Stimulated activated CD4-positive, alpha-beta T cell treated with anti-CD3 and anti-CD28 coated beads, Interleukin-2, amount 100 ng/mL, for 48 hours (primary cell): ENCODE measurements at places on chromosomes 12 and 14.

- no peak for DNase-seq
These were observed 166.5 kb downstream of the MSRB3 start for GRCh38 chr12:65444996-65445395.

DNA sequence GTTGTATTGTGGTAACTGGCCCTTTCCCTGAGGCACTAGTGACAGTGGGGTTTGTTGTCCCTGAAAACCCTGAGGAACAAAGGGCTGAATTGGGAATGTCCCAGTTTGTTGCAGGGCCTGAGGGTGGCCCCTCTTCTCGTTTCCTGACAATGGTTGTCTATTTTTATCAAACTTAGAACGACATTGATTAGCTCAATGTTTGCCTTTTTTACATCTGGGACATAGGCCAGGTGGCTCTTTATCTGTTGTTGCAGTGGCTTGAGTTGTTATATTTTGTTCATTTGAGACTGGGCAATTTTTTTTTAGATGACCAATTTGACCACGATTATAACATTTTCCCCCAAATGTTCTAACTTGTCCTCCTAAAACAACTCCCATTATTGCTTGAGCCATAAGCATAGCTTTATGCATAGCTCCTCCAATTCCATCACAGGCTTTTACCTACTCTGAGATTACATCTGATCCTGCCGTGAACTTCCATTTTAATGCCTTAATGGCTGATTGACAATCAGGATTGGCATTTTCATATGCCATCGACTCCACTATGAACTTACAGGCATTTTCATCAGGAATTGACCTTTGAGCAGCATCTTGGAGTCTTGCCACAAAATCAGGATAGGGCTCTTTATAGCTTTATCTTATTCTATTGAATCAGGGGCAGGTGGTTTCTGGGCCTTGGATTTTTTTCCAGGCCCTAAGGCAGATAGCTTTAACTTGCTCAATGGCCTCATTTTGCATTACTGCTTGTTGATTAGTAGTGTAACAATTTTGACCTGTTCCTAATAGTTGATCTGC is 604.3 kb downstream of the ALG10 start:
- DNase-seq: no peak

DNA sequence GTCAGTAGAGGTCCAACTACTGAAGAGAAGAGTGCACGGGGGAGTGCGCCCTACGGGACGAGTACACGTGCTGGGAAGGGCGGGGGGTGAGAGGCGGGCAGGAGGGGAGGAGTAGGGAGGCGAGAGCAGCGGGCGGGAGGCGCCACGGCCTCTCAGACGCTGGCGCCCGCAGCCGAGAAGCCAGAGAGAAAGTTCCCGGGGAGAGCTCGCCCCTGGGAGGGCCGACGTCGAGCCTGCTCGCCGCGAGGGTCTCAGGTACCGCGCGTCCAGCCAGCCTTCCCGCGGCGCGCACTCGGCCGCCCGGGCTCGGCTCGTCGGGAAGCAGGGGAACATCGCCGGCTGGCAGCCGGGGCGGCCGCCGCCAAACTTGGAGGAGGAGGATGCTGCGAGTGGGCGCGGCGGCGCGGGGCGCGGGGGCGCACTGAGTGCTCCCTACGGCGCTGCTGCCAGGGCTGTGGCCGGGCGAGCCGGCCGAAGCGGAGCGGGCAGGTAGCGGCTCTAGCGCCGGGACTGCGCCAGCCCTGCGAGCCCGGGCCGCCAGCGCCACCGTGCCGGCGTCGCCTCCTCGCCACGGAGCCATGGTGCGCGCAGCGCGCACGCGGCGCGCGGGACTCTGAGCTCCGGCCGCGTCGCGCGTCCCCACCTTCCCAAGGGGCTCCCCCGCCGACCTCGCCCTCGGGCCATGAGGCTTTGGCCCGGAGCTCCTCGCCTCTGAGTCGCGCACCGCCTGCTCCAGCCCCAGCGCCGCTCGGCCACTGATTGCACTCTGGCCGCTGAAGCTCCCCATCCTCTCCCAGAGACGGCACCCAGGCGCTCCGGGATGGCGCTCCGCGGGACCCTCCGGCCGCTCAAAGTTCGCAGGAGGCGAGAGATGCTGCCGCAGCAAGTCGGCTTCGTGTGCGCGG is at the start of gene SLC24A4:
Gene SLC24A4, plus strand, starts transcription at position 155 of the 905 bp plus-strand sequence. Its CDS starts 666 bp downstream, at position 821.
- no peak for DNase-seq

DNA sequence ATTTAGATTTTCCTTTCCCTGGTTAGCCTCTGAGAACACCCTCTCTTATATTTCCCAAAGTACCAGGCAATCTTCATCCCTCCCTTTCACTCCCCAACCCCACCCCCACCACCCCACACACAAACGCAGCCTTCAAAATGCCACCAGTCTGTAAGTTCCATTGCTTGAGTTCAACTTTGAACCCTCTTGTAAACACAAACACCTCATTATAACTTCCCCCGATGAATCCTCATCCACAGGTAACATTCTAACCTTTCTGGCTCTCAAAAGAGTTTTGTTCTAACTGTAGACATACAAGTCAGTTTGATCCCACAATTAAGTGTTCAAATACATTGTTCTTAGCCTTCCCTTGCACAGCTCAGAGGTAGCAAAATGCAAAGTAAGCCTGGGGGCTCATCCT is 199.4 kb upstream of the FOXN3 start:
- no peak for DNase-seq

- no peak for DNase-seq
These were observed 915.3 kb downstream of the FSCB start for GRCh38 chr14:43591776-43592175.

DNA sequence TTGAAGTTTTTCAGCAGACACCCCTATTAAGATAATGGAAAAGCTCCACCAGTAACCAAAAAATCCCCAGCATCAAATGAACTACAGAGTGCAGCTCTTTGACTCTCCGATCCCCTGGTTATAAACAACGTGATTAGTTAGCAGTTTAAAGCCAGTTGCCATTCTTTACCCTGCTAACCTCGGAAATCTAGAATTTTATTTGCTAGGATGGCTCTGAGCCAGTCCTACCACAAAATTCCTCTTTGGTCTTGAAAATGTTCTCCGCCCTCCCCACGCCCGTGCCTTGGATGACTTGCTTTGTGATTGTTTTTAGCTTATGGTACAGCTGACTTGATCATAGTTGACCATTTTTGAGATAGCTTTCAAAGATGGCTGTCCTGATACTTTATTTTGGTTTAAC is 1.2 kb downstream of the KLHDC2 start:
- no peak for DNase-seq

DNA sequence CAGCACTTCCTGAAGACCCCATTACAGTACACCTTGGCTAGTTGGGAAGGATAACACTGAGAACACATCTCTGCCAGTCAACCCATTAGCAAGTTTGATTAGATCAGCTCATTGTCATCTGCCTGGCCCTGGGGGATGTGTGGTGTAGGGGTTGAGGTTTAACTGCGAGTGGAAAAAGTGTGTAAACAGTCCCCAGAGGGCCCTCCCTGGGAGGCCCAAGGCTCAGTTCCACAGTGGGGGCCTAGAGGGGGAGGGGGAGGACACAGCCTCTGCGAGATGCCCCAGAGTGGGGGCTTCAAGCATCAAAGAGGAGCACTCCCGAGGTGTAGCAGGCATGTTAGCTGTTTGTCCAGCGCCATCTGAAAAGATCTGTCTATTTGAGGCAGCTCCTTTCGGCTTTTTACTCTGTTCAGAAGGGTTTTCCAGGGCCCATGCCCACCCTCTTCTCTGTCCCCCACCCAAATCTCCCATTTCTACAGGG is 344 bp downstream of the LPAR5 start:
- DNase-seq: no peak

DNA sequence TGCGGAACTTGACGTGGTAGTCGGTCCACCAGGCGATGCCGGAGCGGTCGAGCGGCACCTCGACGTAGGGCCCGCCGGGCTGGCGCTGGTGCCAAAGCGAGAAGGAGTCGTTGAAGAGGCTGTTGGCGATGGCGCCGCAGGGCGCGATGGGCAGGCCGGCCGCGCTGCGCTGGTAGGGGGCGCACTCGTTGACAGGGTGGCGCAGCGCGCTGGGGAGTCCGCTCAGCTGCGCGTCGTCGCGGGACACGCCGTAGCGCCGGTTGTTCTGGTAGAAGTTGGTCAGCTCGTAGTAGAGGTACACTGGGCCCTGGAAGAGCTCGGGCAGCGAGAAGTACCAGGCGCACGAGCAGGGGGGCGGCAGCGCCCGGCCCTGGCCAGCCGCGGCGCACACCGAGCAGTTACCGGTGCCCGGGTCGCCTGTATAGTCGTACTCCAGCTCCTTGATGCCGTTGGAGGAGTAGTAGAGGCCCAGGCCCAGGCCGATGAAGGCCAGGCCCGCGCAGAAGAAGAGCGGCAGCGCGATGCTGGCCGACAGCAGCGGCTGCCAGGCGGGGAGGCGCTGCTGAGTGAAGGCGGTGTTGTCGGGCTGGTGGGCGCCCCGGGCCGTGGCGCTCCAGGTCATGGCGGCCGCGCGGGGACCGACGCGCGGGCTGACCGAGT is 482 bp downstream of the TMEM30B start:
- peak; percentile 74 for DNase-seq

- no peak for DNase-seq
These were observed 13.3 kb downstream of the KIF26A start for GRCh38 chr14:104151566-104152245.

DNA sequence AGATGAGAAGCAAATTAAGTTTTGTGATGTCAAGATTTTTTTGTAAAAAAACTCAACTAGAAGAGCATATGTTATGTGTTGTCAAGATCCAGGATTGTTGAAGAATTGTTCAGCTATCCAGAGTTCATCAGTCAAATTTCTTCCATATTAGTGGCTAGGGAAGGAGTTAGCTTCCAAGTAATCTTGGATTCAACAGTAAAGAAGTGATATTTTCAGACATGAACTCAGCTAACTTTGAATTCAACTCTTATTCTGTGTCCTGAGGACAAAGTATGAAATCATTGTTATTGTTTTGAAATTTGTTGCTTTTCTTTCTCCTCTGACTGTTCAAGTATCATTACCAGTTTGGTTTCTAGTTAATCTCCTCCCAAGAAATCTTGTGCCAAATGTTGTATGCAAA is 589.3 kb upstream of the NOVA1 start:
- no peak for DNase-seq

DNA sequence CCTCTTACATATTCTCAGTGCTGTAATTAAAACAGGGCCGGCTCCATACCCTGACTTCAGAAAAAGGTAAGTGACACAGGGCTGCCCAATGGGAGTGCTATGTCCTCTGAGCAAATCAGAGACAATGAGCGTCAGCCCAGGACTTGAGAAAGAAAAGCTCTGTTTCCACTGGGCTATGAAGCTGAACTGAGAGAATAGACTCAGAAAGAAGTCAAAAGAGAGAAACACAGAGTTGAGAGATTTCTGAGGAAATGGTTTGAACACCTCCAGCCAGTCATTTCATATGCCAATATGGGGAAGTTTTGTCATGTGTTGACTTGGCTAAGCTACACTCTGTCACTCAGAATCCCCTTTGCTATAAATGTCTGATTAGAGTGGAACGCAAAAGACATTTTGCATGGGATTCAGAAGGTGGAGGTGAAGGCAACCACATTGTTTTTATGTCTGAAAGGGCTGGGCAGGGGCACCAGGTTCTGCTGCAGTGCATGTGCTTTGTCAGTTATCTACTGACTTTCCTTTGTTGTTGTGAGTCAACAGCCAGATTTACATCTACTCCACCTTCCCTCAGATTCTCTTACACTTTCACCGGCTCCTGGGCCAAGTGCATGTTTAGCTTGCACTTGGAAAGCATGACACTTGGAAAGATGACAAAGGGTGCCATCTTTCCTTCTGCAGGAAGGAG is 313.3 kb downstream of the DUSP6 start:
- peak; percentile 42 for DNase-seq

DNA sequence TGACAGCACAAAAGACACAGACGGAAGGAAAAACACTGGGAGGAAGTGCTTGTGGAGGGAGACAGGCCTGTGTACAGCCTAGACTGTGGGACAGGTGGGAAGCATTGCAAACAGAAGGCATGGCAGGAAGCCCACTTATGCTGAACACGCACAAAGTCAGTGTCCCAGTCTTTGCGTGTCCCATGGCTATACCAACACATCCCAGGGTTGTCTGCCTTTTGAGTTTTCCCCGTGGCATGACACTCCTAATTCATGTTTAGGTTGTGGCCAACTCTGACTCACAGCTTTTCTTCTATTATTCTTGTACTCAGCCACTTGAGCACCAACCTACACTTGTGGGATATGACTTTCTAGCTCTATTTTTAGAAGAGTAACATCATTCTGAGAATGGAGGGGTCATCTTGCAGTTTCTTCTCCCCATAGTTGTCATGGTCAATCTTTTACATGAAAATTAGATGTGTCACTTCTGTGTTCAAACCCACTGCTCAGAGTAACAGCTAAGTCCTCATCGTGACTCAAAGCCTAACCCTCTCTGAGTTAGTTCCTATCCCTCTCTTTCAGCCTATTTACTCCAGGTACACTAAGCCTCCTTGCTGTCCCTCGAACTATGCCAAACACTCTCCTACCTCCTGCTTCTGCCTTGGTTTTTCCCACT is 27.5 kb upstream of the JPH4 start:
- DNase-seq: peak; percentile 29

DNA sequence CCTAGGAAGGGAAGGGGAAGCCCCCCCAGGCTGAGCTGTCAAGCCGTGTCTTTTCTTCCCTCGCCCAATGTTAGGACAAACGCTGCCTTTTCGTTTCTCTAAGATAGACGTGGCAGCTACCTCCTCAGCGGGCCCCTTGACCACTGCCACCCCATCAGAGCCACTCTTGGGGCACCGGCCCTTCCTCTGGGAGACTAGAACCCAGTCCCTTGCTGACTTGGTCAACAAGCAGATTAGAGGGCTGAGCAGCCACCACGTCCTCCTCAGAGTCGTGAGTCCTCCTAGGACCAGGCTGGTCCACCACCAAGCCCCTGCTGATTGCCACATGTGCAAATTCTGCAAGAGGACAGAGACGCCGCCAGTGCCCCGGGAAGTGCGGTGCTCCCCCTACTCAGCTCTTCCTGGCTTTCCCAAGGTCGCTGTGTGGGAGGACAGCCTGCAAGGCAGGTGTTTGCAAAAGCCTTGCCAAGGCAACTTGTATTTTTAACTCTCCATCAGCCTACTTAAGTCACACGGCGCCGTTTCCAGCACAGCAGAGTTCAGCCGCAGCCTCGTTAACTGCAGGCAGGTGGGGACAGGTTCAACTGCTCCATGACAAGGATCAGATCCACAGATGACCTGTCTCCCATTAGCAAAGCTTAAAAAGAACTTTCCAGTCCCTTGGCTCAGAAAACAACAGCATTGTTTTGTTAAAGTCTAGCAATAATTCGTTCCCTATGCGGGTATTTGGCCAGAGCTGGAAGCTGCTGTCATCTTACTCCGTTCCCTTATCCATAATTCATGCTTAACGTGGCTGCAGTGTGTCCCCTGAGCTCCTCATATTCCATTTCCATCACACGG is 65.6 kb downstream of the TESC start:
- DNase-seq: no peak

- no peak for DNase-seq
These were observed 415.7 kb upstream of the ATP2B1 start for GRCh38 chr12:90124289-90124688.

GRCh38 chr12:40056373-40056772 is 49.5 kb downstream of the SLC2A13 start:
- no peak for DNase-seq

- no peak for DNase-seq
These were observed 213.1 kb upstream of the RTL1 start for GRCh38 chr14:101116486-101117130.

- DNase-seq: no peak
These were observed 487.5 kb downstream of the TMEM121 start for GRCh38 chr14:106013879-106014376.

GRCh38 chr12:52029685-52030084 is 21.6 kb upstream of the NR4A1 start:
- no peak for DNase-seq
